Occipital lobe (tissue), 3 donors: ENCODE measurements at places on chromosomes 7 and 10. TPM values are rescaled to one million over a fixed set of nuclear protein-coding genes. Genes with fewer than 3 reads are reported as not detected.

DNA sequence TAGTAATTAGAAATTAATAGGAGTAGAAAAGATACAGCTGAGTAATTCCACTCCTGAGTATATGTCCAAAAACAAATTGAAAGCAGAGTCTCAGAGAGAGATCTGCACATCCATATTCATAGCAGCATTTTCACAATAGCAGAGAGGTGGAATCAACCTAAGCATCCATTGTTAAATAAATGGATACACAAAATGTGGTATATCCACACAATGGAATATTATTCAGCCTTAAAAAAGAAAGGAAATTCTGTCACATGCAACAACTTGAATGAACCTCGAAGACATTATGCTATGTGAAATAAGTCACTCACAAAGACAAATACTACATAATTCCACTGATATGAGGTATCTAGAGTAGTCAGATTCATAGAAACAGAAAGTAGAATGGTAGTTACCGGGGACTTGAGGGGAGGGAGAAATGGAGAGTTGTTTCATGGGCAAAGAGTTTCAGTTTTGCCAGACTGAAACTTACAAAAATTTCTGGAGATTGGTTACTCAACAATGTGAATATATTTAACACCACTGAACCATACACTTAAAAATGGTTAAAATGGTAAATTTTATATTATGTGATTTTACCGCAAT, 18.4 kb downstream of the VTI1A start:
- no peak for DNase-seq

DNA sequence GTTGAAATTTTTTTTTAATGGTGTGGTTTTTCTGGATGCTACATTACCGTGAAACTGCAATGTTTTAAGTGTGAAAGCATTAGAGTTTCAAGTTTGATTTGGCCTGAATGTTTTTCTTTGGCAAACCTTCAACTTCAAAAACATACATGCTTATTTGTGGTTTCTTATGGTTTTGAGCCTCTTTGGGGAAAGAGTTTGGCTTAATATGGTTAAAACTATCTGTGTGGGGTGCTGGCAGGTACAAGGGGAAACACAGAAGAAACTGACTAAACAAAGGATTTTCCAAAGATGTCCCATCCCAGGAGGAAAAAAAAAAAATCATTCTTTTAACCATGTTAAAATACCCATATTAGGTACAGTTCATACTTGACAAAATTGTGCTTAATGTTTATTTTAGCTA, 121.1 kb downstream of the HGF start:
- no peak for DNase-seq

GRCh38 chr10:33193057-33193700, 141.3 kb downstream of the NRP1 start:
- DNase-seq: peak; percentile 54

The PLXNA4 gene
- total RNA-seq: 103 TPM
